ENCODE measurements at places on chromosomes 11 and 22.

GRCh38 chr11:28123151-28123581 is 15.0 kb downstream of the METTL15 start:
- no peak for DNase-seq

- DNase-seq, result no peak
These were observed 16.5 kb upstream of the MEN1 start for GRCh38 chr11:64826578-64827450.

- no peak for DNase-seq
These were observed 110.9 kb downstream of the ELP4 start for GRCh38 chr11:31620434-31620833.

GRCh38 chr11:95925011-95925410 is 1.1 kb upstream of the MTMR2 start:
- no peak for DNase-seq

DNA sequence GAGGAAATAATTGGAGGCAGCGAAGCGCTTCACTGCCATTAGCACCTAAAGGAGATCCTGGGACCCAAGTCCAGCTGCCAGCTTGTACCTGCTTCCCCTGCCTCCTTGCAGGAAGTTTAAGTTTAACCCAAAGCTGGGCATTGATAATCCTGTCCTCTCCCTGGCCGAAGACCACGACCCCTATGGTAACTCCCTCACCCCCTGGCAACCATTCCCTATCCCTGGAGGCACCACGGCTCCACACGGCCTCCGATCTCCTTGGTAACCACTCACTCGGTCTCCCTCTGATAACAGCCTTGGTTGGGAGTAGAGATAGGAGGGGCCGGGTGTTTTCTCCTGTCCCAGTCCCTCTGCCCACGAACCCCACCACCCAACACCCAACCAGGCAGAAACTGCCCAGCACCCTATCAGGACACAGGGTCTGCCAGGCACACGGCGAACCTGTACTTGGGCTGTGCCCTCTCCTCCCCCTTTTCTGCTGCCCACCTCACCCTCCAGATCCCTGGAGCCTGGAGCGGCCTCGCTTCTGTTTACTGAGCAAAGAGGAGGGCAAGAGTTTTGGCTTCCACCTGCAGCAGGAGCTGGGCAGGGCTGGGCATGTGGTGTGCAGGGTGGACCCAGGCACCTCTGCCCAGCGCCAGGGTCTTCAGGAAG is 833 bp downstream of the NHERF4 start:
- DNase-seq, result no peak

- DNase-seq, result no peak
These were observed 94.5 kb downstream of the CADM1 start for GRCh38 chr11:115409691-115410220.

- DNase-seq, result no peak
These were observed 33.1 kb downstream of the ARAP1 start for GRCh38 chr11:72719144-72719543.

GRCh38 chr11:20113149-20113438 is 47.2 kb downstream of the DBX1 start:
- no peak for DNase-seq

DNA sequence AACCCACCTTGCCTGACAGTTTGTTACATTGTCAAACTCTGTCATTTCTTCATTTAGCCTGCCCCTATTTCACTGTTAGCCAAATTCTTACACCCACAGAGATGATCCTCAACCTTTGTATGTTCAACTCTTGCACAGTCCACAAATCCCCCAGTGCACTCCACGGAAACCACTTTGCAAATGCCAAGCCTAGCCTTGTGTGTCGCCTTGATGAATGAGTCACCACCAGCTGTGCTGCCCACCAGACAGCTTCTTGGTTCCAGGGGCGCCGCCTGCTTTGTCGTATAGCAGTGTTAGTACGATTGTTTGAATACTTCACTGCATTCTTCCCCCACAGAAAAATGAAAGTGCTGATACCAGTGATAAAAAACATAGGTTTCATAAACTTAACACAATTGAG is 686.3 kb downstream of the NTM start:
- no peak for DNase-seq

DNA sequence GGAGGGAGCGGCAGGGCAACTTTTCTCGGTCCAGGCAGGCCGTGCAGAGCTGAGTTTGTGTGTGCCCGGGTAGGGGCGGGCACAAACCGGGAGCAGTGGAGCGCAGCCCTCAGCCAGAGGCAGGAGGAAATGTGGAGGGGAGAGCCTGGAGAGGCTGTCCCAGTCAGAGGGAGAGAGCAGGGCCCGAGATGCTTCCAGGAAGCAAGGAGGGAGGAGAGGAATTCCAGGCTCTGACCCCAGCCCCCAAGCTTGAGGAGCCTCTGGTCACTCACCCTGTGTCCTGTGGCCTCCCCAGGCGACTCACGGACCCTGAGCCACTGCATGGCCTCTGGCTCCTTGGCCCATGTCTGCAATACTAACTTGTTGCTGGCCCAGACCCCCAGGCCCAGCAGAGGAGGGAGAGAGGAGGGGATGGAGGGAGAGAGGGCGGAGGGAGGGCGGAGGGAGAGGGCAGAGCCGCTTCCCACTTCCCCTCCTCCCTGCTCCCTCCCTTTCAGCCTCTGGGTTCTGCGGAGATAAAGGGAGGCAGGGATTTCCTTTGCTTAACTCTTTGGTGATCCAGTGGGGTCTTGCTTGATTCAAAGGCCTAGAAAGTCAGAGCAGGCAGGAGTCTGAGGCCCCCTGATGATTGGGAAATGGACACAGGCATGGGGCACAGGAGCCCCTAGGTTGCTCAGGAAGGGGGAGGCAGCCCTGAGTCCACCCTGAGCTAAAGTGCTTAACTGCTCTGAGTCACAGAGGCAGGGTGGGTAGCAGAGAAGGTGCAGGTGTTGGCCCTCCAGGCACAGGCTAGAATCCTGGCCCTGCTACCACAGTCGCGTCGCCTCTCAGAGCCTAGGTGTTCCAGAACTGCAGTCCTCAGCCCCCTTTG is at the start of gene C1QTNF6:
C1QTNF6 (minus strand) TSS at position 357 of the 871 bp plus-strand sequence; CDS start at position 323, 34 bp downstream.
- no peak for DNase-seq

DNA sequence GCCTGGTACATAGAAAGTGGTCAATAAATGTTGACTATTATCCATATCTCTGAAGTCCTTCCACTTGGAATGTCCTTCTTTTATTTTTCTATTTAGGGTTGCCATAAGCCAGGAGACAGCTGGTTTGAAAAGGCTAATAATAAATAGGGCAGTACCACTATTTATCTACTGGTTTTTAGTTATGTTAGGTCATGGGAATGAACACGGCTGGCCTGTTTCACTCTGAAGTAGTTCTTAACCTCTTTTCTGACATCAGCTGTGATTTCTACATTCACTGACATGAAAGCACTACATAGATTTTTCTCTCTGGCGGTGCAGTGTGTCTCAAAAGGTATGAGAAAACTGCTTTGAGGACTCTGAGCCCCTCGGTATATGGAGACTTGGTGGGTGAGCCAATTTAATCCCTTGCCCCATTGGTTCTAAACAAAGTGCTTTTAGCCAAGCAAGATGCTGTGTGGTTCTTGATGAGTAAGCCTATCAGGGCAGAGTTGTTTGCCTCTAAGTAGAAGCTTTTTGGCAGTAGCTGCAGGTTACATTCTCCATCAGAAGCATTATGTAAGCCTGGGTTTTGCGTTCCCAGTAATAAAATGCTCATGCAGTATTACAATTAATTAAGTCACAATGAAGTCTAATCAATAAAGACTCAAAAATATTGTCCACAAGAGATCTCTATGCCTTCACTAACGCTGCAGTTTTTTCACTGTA is 48.7 kb upstream of the APOA1 start:
- DNase-seq, result no peak

DNA sequence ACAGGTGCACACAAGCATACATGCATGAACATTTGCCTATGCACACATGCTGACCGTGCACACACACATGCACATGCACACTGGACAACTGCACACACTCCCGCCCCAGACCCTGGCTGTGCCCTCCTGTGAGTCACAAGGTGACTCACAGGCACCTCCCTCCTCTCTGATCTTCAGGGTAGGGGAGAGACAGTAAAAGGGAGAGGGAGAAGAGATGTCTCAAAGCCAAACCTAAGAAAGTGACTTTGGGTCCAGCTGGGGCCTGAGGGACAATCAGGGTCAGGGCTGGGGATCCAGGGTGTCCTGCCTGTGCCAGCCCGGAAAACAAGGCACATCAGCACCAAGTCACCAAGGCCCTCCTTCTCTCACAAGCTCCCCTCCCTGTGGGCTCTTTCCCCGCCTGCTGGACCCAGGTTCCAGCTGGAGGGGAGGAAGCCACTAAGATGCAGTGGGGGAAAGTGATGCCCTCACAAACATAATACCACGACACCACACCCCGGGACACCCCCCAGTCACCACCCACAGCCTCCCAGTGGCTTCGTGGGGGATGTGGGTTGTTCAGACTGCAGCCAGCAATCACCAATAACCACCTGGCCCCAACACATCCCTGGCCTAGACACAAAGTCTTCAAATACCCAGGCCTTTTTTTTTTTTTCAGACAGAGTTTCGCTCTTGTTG is 39.3 kb downstream of the PDGFB start:
- DNase-seq, result peak; percentile 44

- no peak for DNase-seq
These were observed 22.1 kb downstream of the GNB1L start for GRCh38 chr22:19832476-19833108.

DNA sequence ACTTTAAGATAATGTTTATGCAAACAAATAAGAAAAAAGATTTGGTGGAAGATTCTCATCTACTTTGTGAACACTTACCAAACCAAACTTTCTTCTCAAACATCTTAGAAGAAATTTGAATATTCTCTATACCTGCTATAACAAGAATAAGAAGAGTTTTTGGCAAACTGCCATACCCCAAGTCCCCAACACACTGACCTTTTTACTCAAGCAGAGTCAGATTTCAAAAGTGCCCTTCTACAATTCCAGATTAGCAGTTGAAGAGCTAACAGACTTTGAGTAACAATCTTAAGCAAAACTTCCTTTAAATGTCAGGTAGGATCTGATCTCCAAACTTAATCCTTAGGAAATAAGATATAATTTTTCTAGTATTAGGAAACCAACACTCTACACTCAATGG is 33.9 kb downstream of the TSG101 start:
- DNase-seq, result no peak

GRCh38 chr11:95762534-95762933 is 27.0 kb downstream of the FAM76B start:
- DNase-seq, result no peak

GRCh38 chr11:13073119-13073981 is 64.2 kb downstream of the RASSF10 start:
- DNase-seq, result no peak

GRCh38 chr11:14551380-14551779 is 31.2 kb upstream of the PSMA1 start:
- DNase-seq, result no peak

DNA sequence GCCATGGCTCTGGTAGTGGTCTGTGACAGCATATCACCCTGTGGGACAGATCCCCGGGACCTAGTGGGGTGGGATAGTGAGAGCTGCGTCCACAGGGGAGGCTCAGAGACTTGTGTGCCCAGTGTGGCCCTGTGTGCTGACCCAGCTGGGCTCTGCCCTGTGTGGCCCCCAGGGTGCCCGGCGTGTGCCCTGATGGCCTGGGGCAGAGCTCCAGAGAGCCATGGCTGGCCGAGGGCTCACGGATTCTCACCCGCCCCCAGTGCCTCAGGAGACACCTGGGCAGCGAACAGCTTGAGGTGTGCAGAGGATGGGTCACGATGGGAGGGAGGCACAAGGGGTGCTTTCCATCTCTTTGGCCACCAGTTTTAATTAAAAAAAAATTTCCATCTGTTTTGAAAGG is 11.8 kb downstream of the LRP5 start:
- no peak for DNase-seq

DNA sequence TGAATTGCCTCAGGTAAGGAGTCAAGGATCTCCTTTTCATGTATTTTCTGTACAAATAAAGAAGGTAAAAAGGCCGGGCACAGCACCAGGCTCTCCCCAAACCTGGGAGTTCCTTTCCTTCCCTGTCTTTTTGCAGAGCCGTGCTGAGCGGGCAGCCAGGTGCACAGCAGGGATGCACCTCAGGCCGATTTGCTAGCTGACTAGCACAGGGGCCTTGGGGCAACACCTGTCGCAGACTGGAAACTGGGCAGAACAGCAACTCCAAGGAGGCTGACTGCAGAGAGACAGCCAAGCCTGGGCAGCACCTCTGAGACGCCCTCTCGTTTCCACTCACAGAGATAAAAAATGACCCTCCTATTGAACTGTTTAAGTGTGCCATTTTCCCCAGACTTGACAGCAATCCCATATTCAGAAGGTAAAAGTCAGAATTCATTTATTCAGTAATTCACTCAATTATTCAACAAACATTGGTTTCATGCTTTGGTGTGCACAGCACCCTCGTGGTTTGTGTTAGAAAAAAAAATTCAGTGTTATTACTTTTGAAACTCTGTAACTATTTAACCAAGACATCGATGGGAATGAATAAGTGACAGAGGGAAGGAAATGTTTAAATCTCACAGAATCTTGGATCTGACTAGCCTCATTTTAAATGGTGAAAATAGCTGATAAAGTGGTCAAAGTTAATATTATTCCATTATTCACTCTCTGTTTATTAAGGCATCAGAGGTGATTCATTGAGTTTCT is 120.9 kb downstream of the GALNT18 start:
- DNase-seq, result no peak

GRCh38 chr22:36017651-36018091 is 11.0 kb downstream of the RBFOX2 start:
- no peak for DNase-seq

DNA sequence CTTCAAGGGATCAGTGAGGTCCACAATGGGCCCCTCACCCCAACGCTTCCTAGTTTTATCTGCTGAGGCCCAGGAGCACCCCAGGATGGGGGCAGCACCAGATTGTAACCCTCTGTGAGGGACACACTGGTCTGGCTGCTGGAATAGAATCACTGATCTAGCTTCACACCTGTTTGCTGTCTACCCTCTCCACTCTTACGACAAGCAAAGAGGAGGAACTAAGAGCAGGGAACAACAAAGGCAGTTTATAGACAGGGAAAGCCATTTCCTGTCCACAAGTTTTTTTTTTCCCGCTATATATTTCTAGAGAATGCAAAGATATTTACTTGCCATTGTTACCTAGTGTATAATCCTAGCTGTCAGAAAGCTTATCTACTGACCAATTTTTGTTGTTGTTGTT is 61.0 kb upstream of the CRTAM start:
- DNase-seq, result no peak

DNA sequence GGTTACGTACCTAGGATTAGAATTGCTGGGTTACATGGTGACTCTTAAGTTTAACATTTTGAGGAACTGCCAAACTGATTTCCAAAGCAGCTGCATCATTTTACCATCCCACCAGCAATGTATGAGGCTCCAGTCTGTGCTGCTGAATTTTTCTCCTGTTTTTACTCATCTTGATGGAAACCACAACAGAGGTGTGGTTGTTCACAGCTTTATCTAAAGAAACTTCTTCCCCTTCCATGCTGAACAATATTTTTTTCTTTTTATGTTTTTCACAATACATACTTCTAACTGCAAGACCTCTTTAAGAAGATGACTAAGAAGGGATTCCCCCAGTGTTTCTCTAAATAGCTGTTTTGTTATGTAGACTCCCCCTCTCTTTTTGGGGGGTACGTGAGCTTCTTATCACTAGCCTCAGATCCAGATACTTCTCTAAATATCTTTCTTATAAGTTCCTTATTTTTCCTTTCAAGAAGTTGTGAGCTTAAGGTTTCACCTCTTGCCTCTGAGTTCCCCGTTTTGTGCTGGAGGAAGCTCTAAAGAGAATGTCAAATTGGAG is 24.0 kb downstream of the TCP11L1 start:
- DNase-seq, result no peak
